ENCODE measurements at places on chromosomes 16 and 17.
A peak's percentile ranks its signal among the peaks of the same experiment; 100 is the strongest.

DNA sequence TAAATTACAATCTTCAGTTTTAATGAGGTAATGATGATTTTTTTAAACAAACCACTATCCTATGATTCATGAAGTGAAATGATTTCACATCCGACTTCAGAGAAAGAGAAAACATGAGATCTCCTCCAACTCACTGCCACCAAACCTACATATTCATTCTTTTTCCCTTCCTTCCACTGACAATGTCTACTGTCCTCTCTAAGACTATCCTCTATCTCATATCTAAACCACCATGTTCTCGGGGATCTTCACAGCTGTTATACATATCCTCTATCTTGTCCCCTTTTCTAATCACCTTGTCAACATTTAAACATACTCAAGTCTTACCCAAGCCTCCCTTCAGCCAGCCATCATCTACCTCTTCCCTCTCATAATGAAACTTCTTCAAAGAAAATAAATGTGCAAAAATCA, 53.5 kb downstream of the SMURF2 start:
- no peak for DNase-seq

GRCh38 chr16:28538733-28539596, at the start of gene NUPR1:
Gene NUPR1 (minus strand): TSS chr16:28538974. CDS start chr16:28538907, 67 bp downstream.
- DNase-seq, result peak; percentile 23

GRCh38 chr16:81229811-81230210, 8.7 kb upstream of the BCO1 start:
- DNase-seq, result no peak

DNA sequence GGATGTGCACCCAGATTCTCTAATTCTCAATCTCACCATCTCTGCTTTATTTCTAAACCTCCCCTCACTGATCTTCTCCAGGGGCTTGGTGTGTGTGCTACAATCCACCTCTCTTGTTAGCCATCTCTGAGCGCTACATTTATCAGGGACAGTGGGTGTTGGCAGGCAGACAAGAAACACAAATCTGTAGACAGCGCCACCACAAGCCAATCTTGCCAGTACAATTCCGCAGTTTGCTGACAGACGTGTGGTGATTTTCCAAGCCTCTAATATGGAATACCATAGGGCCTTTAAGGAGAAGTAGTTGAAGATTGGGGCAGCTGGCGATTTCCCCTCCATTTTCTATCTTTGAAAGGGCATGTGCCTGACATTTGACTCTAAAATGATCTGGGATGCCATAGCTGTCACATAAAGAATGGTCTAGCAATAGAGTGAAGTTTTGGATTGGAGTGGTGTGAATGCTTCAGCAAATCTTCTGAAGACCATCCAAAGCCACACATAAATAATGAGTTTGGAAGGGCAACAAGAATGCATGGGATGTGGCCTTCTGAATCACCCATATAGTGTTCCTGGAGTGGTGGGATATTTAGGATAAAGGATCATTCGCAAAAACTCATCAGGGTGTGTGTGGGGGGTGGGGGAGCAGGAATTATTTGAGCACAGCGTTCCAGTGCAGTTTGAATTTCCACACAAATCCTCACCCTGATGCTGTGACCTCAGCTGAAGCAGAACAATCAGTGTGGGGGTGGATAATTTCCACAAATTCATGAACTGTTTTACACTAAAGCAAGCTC, 12.0 kb upstream of the ANKFN1 start:
- DNase-seq, result no peak

GRCh38 chr17:21678393-21679081, 13.8 kb upstream of the KCNJ18 start:
- no peak for DNase-seq

DNA sequence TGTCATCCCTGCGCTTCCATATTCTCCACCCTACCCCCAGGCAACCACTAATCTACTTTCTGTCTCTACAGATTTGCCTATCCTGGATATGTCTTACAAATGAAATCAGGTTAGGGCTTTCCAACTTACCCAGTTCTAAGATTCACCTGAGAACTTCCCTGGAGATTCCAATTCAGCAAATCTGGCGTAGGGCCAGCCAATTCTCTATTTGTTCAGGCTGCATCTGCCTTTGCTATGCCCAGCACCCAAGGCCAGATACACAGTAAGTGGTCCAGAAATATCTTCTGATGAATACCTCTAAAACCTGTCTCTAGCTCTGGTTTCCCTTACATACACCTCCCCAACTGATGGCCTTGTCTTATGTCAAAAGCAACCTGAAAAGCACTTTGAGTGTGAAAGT, 10.4 kb upstream of the CTCF start:
- DNase-seq, result no peak

DNA sequence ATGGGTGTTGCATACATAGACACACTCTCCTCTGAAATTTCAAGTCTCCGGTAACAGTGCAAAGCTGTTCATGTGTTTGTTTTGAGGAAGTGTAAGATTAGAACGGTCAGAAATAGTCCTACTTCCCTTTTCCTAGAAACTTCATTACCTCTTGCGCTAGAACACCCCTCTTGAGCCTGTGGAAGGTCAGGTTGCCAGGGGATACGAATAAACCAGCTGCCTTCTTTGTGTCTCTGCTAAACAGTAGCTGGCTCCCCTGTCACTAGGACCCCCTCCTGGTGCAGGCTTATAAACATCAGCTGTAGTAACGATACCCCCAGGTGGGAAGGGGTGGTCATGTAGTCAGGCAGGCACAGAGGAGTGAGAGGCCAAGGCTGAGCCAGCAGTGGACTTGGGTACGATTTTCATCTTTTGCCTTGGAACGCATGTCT, 113.4 kb upstream of the RCVRN start:
- no peak for DNase-seq

DNA sequence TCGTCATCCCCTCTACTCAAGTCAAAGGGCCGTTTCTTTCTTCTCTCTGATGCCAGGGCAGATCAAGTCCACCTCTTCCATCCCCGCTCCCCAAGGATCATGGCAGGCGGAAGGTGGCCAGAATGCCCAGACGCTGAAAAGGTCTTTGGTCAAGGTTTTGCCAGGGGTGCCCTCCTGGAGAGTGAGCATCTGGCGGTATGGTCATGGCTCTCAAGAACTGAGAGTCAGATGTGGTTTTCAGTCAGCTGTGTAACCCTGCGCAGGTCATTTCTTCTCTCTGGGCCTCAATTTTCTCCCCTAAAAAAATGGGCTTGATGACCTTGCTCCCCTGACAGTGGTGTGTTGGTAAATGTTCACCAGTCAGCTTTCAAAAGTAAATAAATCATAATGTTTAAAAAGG, 12.4 kb downstream of the FOXN1 start:
- DNase-seq, result no peak

- no peak for DNase-seq
These were observed 37.7 kb upstream of the TOX3 start for GRCh38 chr16:52584354-52585320.

DNA sequence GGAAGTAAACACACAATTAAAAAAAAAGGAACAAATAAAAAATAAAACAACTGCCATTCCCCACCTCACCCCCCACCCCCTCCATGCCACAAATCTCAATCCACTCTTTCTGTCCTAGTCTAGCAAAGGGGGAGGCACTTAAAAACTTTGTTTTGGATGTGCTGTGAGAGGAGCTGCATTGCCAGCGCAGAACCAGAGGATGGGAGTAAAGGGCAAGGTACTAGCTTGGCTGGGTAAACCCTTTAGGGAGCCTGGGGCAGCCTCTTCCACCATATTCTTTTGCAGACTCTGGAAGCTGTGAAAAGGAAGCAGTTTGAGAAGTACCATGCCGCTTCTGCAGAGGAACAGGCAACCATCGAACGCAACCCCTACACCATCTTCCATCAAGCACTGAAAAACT, 1.4 kb downstream of the MRPS7 start:
- DNase-seq, result no peak

GRCh38 chr17:49234509-49235080, 4.0 kb upstream of the PHOSPHO1 start:
- DNase-seq, result no peak

DNA sequence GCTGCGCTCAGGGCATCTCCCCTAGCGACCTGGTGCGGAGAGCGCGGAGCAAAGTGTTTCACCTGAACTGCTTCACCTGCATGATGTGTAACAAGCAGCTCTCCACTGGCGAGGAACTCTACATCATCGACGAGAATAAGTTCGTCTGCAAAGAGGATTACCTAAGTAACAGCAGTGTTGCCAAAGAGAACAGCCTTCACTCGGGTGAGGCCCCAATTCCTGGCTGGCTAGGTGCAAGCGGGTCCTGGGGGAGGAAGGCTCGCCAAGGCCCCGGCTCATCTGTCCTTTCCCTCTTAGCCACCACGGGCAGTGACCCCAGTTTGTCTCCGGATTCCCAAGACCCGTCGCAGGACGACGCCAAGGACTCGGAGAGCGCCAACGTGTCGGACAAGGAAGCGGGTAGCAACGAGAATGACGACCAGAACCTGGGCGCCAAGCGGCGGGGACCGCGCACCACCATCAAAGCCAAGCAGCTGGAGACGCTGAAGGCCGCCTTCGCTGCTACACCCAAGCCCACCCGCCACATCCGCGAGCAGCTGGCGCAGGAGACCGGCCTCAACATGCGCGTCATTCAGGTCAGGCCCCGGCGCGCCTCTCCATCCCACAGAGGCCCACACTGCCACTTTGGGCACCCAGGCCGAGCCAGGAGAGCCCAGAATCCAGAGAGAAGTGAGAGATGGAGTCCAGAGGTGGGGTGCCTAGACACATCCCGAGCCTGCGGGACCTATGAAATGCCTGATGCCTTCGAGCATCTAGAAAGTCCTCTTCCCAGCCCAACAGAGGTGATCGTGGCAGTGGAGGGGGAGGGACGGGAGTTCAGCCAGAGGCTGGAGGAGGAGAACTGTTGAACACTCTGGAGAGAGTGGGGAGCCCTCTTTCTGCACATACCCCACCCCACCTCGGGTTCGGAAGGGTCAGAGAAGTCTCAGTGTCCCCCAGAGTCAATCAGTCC, 3.3 kb downstream of the LHX1 start:
- DNase-seq, result no peak

DNA sequence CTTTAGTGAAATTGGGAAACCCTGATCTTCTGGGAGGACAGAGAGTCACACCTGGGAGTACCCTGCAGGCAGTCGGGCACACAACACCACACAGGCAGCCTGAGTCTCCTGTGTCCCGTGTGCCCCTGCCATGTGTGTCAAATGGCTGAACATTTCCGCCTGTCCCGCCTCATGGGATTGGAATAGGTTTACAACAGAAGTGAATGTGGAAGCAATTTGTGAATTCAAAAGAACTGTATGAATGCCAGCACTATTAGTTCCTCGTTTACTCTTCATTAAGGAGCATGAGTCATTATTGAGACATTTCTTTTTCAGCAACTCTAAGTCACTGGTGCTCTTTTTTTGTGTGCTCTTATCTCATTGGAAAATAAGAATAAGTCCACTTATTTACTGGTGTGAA, 226.5 kb downstream of the PMP22 start:
- no peak for DNase-seq

DNA sequence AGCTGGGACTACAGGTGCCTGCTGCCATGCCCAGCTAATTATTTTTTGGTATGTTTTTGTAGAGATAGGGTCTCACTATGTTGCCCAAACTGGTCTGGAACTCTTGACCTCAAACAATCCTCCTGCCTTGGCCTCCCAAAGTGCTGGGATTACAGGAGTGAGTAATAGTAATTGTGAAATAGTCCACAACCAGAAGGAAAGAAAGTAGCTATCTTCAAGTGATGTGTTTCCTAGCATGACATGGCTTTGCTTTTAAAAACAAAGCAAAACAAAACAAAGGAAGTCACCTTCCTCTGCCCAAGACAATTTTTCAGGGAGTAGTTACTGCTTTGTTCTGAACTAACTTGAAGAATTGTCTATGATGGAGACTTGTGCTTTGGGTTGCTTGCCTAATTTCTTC, 27.0 kb downstream of the ATP6V0A1 start:
- no peak for DNase-seq

GRCh38 chr17:8337802-8338752, 1.6 kb upstream of the ODF4 start:
- no peak for DNase-seq

GRCh38 chr17:80763293-80763867, 218.7 kb downstream of the RPTOR start:
- DNase-seq, result no peak

- DNase-seq, result no peak
These were observed 2.0 kb downstream of the CENPX start for GRCh38 chr17:82020572-82021106.

DNA sequence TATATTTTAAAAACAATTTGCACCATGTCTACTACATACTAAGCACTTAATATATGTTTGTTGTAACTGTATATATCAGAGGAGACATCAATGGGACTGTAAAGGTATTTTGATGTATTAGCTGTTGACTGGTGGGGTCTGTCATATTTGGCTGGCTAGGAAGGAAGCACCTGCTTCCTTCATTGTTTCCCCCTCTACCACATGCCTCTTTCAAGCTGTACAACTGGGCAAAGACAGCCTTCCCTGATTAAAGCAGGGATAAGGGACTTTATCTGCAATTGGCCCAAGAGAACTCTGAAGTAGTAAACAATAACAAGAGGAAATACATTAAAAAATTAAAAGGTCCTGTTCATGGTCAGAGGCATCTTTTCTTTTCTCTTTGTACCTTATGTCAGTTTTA, 5.5 kb upstream of the SLFN12L start:
- no peak for DNase-seq

DNA sequence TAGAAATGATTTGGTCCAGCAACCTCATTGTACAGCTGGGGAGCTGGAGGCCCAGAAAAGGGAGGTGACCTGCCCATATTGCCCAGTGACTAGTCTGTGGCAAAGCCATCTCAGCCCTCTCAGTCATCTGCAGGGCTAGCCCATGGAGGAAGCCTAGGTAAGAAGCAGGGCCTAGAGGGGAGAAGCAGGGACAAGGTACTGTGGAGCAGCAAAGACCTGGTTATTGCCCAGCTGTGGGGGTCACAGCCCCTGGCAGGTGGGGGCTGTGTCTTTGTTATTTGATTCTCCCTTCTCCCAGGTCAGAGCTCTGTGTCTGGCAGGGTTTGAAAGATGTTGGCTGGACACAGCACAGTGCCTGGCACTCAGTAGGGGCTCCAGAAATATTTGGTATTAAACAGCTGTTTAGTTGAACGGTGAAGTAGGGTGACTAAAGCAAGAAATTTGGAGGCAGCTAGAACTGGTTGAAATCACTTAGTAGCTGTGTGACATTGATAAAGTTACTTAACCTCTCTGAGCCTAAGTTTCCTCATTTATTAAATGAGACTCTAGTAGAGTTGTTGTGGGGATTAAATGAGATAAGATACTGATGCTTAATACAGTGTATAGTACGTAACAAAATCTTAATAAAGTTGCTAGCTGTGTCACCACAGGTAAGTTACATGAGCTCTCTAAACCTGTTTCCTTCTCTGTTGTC, 17.3 kb downstream of the CCR7 start:
- DNase-seq, result no peak

- DNase-seq, result no peak
These were observed 23.9 kb upstream of the ST6GALNAC1 start for GRCh38 chr17:76667491-76667755.

- DNase-seq, result no peak
These were observed 906 bp upstream of the FOXL1 start for GRCh38 chr16:86577314-86577971.
